ENCODE measurements at places on chromosomes 16 and 17.

DNA sequence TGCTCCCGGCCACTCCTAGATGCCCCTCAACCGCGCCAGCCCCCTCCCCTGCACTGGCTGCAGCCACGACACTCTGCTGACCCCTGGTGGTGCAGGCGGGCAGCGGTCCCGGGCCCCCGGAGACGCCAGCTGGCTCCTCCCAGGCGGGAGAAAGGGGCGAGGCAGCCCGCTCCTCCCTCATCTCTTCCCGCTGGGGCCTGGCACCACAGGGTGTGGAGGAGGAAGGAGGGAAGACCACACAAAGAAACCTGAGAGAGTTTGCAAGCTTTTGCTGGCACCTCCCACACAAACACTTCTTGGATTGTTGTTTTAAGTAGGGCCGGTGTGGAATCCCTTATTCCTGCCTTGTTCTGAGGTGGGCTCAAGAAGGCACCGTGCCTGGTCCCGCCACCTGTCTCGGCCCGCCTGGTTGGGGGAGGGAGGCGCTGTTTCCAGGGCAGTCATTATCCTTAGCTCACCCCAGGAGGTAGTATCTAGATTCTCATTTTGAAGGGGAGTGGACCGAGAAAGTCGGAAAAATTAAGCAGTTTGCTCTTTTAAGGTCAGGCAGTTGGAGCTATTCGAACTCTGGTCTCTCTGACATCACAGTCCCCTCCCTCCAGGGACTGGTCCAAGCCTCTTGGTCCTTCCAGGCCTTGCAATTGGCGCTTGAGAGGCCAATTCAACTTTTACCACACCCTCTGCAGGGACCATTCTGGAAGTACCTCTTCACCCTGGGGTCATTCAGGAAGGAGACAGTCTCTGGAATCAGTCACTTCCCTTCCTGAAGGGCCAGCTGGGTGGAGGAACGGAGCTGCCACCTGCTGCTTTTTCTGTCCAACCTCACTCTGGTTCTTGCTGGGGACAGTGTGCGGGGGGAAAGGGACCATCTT lies 959 bp upstream of the ANKRD13B start:
- DNase-seq = peak; percentile 71

DNA sequence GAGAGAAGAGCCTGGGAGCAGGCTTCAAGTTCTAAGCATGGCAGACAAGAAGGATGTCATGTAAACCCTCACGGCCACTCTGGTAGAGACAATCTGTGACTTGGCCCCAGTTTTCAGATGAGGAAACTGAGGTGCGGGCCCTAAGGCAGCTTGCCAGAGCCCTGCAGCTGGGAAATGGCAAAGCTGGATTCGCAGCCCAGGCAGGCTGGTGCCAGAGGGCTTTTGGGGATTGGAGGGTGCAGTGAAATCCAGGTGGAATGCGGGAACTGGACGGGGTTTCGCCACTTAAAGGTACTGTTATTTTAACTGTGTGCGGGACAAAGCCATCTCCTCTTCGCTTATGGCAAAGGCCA lies 477 bp upstream of the OSGIN1 start:
- DNase-seq = no peak

GRCh38 chr16:47392081-47392480 lies 68.8 kb downstream of the ITFG1 start:
- DNase-seq = no peak

DNA sequence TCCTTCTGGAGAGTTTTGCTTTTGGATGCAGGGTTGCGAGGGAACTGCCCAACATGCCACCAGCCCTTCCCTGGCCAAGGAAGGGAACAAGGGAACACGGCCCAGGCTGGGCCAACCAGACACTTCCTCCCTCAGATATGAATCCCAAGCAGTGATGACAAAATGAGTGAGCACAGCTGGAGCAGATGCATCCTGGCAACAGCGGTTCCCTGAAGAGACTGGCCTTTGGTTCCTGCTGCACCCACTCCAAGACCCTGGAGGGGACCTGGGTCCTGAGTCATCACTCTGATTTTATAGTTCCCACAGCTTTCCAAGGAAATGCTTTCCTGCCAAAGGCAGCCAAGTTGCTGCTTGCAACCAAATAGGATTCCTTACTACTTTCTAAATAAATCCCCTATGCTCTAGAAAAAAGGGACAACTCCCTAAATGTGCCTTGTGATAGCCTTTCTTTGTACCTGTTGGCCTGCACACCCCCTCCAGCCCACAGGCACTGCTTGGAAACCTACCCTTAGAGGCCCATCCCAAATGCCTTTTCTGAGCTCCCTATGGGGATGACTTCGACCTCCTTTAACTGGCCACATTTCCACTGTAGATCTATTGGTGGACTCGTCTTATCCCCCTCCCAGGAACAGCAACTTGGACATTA lies 5.3 kb downstream of the ST3GAL2 start:
- DNase-seq = no peak

DNA sequence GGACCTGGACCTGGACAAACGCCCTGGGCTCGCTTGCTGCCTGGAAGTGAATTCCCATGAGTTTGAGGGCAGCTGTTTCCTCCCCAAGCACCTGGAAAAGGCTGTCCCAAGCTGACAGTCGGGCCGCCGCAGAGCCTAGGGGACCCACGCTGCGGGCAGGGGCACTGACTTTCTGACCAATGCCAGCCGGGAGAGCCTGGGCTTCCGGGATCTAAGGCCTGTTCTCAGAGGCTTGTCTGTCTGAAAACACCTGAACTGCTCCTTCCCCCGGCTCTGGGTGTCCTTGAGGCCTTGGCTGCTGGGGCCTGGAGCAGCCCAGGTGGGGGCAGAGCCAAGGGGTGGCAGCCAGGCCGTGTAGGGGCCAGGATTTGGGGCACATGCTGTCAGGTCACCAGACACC lies 72.6 kb downstream of the LMF1 start:
- no peak for DNase-seq

- no peak for DNase-seq
Measured at GRCh38 chr16:74607310-74607961, 522 bp upstream of the GLG1 start.

DNA sequence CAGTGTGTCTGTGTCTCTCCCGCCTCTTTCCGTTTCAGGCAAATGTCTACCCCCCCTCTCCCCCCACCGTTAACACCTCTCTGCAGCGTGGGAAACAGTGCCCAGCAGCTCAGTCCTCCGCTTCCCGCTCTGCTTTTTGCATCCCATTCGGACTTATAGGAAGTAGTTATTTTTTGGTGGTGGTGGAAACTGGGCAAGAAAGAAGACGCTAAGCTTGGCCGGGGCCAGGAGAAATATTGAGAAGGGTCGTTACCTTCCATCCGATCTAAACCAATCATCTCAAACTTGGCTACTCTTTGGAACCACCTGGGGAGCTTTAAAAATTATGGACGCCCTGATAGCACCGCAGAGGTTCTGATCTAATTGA lies 499 bp upstream of the HLF start:
- no peak for DNase-seq

DNA sequence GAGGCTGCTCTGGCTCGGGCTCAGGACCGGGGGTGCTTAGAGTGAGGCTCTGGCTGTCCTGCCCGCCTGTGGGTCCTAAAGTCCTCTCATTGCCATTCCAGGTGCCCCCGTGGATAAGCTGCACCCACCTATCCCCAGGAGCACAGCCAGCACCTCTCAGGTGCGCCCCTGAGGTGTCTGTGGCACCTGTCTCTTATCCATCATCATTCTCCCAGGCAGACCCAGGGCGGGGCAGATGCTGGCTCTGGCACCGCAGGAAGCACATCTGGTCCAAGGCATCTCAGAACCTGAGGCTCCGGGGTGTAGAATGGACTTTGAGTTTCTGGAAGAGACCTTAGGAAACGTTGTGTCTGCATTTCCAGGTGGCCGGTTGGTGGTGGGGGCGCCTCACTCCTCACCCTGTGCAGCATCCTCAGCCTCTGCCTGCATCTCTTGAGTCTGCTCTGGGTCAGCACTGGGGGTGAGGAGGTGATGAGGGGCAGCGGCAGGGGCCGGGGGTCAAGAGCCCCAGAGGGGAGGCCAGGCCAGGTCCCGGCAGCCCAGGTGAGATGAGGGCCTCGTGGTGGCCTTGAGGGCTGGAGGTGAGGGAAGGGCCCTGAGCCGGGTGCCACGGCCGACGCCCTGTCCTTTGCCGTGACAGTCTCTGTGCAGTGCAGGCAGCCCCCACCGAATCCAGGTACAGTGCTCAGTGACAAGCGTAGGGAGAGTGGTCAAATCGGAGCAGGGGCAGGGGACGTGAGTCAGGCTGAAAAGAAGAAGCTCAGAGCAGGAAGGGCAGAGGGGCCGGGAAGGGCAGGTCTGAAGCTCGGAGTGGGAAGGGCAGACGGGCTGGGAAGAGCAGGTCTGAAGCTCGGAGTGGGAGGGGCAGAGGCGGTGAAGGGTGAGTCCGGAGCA lies 173.5 kb downstream of the NPIPB11 start:
- DNase-seq = no peak

DNA sequence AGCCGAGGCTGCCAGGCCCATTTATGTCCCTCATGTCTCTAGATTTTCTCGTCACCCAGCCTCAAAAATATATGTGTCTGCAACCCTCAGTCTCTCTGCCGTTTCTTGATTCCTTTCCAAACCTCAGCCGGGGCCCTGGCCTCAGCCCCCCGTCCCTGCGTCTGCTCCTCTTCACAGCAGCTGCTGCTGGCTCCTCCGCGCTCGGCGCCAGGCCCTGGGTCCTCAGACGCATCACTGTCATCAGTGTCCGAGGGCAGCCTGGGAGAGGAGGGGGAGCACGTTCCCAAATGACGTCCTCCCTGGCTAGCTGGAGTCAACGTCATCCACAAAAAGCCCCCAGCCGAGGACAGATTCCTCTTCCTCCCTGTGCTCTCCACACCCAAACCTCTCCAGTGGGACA lies 2.3 kb downstream of the TSR3 start:
- no peak for DNase-seq

DNA sequence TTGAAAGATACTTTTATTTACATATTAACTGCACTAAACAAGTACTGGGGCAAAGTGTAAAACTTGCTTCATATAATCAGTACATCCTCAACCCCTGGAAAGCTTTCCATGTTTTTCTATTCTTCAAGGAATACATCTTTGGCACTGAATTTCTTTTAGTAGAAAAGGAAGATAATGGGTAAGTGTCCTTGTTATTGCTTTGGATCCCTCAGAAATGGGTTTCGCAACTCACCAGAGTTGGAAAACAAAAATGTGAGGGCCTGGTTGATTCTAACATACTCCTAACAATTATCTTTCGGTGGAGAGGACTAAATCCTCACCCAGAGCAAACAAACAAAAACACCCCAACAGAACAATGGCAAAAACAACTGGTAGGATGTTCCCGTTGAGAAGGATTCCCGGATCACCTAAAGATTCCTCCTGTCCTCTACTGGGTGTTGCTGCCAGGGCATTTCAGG lies 120.4 kb downstream of the PARN start:
- no peak for DNase-seq

- no peak for DNase-seq
Measured at GRCh38 chr16:7025616-7026190, 306.9 kb upstream of the RBFOX1 start.

DNA sequence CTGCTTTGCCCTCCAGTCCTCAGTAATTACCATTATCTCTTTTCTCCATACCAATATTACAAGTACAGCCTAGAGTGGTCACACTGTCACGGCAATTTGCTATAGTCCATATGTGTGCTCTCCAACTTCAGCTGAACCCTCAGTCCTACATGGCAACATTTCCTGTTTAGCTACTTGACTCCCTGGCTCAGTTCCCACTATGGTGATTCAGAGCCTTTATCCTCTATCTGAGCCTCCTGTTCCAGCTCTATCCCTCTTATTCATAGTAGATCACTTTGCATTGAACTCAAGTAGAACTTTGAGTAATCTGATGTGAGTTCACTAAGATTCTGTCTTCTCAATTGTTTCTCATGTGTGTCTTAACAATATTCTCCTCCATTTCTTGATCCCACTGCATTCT lies 43.7 kb upstream of the GOSR1 start:
- no peak for DNase-seq

DNA sequence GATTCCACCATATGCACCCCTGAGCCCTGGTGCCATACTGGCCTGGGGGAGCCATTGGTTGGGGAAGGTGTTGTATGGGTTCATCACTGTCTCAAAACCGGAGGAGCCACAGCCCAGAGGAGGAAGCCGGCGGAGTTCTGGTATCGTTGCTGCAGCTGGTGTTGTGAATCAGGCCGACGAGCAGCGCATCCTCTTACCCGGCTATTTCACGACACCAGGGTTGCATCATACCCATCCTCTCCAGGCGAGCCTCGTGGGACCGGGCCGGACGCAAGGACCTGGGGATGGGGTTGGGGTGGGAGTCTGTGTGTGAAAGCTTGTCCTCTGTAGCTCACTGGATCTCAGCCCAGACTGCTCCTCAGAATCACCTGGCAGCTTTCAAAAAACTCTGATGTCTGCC lies 6.6 kb upstream of the SLC12A3 start:
- no peak for DNase-seq

DNA sequence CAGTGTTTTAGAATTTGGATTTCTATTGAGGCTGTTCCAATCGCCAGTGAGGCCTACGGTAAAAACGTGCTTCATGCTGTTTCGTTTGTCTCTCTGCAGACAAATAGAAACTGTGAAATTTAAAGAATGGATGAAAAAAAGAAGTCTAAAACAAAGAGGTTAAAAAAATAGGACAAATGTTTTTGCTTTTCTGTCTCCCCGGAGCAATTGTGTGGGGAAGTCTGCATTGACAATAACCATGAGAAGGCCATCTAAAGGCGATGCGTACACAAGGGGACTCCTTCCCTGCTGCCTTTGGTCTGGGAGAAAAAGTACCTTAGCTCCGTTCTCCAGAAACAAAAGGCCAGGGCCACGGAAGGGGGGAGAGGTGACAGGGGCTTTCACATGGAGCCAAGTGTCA lies 4.6 kb upstream of the ZFHX3 start:
- no peak for DNase-seq

GRCh38 chr17:4530799-4531730 lies 24.1 kb downstream of the MYBBP1A start:
- DNase-seq = no peak

DNA sequence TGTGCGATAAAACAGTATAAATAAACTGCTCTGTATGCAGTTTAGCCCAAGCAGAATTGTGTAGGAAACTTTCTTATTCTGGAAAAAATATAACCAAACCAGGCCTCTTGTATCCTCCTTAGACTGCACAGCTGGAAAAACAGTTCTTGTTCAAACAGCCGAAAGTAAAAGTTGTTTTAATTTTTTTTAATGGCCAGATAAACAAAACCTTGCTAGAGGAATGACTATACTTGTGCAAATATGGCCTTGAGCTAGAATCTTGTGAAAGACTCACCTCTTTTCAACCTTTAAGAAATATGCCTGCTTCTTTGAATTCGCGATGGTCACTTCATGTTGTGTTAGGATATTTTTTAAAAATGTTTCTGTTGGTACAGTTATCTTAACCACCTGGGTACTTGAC lies 114.5 kb upstream of the MAF start:
- DNase-seq = no peak
